ENCODE measurements at places on chromosomes 13 and 19.

DNA sequence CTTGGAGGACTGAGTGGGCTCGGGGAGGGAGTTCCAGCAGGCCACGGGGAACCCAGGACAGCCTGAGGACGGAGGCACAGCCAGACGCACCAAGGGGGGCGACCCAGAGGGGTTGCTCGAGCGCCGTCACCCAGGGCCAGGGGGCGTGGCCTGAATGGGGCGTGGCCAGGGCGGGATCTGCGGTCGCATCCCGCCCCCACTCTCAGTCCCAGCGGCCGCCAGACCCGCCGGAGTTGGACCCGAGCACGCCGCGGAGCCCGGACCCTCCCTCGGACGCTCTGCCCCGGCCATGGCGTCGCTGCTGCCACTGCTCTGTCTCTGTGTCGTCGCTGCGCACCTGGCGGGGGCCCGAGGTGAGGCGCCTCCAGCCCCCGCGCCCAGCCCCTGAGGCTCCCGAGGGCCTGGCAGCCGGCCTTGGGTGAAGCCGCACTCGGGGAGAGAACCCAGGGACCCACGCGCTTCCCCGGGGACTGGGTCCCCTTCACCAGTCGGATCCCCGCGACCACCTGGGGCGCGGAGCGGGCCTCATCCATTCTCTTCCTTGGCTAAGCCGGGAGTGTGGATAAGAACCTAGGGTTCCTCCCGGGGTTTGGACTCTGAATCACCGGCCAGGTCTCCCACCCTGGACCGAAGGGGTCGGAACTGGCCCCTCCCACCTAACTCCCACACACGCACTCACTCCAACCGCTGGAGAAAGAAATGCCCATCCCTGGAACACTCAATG, at the start of gene CILP2:
Gene CILP2, plus strand, starts transcription at position 205 of the 724 bp plus-strand sequence. Its CDS starts 85 bp downstream, at position 290.
- DNase-seq, result peak; percentile 35

GRCh38 chr13:66214467-66214866, 1015.7 kb downstream of the PCDH9 start:
- no peak for DNase-seq

- no peak for DNase-seq
These were observed 226.4 kb downstream of the ABCC4 start for GRCh38 chr13:95074820-95075219.

- no peak for DNase-seq
These were observed 43.3 kb downstream of the CRYL1 start for GRCh38 chr13:20482275-20482761.

DNA sequence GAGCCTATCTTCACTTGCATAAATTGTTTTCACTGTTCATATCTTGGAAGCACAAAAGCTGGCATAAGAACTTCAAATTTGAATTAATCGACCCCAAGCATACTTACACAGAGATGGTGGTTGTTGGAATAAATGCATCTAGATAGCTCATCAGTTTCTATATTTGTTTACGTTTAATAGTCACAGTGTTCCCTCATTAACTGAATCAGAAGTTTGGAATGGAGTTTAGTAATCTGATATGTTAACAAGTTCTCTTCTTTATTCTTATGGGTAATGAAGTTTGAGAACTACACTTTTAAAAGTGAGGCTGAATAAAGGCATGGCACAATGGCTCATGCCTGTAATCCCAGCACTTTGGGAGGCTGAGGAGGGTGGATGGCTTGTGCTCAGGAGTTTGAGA, 886.7 kb upstream of the PCDH20 start:
- DNase-seq, result no peak

GRCh38 chr19:57947419-57948134, at the start of gene ZNF256:
Gene ZNF256 (minus strand): TSS chr19:57947706. CDS start chr19:57947474, 232 bp downstream.
- DNase-seq, result peak; percentile 91

DNA sequence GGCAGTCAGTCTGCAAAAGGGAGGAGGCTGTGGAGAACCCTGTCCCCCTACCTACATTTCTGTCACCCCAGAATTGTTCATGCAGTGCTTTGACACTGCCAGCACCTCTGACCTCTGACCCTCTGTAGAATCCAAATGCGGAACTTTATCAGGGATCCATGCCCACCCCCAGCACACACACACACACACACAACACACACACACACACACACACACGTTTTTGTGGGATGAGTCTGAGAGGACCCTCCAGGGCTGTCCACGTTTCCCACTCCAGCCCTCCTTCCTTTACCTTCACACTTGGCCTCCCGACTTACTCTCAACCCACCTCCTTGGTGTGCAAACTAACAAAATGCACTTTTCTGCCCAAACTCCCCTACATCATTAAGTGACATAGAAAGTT, 42.3 kb upstream of the TSHZ3 start:
- no peak for DNase-seq

DNA sequence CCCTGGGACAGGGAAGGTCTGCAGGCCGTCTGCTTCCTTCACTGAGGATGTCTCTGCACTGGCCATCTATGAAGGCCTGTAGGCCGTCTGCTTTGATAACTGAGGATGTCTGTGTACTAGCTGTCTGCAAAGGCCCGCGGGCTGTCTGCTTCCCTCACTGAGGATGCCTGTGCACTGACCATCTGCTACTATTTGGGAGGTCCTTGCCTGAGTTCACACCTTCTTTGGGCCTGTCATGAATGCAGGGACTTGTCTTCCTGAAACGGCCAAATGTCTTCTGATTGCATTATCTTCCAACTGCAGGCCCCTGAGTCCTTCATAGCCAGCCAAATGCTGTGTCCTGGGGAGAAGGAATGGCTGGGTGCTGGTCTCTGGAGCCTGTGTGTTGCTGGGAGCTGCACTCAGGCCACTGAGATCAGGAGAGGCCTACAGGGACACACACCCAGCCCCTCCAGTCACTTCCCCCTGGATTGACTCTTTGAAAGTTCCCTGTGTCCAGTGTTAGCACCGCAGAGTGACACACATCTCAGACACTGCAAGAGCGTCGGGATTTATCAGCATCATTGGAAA, 72.9 kb downstream of the TEX29 start:
- no peak for DNase-seq

DNA sequence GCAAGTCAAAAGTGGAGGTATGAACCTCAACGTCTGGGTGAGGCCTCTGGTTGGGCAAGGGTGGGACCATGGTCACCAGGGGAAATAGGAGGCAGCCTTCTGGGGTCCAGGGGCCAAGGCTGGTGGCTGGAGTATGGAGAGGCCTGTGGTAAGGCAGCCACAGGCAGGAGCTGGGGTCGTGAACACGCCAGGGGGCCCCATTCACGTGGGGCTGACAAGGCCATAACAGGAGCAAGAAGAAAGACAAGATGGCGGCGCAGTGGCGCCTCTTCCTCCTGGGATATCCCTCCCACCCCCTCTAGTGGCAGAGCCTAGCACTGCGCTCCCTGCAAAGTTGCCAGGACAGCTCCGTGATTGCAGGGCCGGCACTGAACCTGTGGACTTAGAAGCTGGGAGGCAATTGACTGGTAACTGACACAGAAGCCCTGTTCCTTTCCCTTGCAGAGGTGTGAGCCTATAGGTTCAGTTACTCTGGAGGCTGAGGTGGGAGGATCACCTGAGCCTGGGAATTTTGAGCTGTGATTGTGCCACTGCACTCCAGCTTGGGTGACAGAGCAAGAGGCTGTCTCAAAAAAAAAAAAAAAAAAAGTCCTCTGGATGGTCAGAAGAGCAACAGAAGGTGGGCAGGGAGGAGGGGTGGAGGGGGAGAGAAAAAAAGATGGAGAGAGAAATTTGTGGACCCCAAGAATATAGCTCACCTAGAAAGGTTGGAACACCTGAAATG, 19.7 kb upstream of the EDDM13 start:
- DNase-seq, result no peak
